Stimulated activated CD4-positive, alpha-beta T cell treated with anti-CD3 and anti-CD28 coated beads, TNF-alpha, amount 100 ng/mL, for 1 hour (primary cell): ENCODE measurements at places on chromosomes 12 and 14.

GRCh38 chr12:66964629-66965028, 285.8 kb upstream of the GRIP1 start:
- no peak for DNase-seq

GRCh38 chr14:73324533-73324932, 87.2 kb downstream of the PAPLN start:
- no peak for DNase-seq

GRCh38 chr12:132899033-132899432, 11.6 kb upstream of the CHFR start:
- no peak for DNase-seq

GRCh38 chr12:15632708-15633107, 156.5 kb downstream of the EPS8 start:
- DNase-seq, result no peak

GRCh38 chr12:7512553-7512952, 9.0 kb upstream of the CD163 start:
- no peak for DNase-seq

GRCh38 chr12:121223292-121224285, 13.7 kb downstream of the P2RX4 start:
- DNase-seq, result no peak

GRCh38 chr14:96297000-96297399, 41.0 kb downstream of the BDKRB1 start:
- DNase-seq, result no peak

DNA sequence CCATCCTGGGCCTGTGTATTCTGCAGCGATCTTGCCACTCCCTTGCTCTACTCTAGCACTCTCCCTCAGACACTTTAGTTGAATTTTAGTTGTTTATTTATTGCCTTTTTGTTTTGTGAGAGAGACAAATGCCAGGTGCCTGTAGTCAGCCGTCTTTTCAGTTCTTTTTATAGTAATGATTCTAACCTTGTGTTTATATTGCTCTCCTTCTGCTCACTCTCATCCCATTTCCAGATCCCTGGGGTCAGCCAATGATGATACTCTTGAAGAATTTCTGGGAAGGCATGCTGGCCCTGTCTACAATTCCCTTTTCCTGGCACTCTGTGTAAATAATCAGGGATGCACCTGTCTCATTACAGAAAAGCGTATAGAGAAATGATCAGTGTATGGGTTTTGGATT, 334.1 kb upstream of the MIS18BP1 start:
- DNase-seq, result no peak

DNA sequence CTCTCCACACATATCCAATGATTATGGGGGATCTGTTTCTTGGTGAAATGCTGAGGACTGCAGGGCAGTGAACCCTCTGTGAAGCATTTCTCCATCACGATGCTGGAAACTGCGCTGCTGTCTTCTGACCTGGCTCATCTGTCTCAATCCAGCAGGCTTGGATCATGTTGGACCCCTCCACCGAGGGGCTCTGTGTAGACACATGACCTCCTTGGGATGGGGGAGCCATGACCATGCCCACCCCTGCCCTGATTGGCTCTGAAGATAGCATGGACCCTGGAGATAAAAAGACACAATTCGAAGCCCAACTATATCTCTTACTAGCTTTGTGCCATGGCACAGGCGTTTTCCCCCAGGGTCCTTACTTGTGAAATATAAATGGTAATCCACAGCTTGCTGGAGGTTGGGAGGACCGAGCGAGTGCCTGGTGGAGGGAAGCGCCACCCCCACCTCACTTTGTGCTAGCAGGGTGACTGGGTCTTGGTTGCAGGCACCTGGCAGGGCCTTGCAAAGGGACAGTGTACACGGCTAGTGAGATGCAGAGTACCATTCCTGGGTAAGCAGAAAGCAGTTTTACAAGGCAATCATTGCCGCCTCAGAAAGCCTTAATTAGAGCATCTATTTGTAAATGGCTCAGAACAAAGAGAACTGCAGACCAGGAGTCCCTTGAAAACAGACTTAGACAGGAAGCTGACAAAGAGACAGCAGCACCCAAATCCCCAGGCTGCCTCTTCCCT, 2.4 kb upstream of the KRT83 start:
- no peak for DNase-seq

GRCh38 chr12:63400718-63401117, 249.7 kb upstream of the AVPR1A start:
- no peak for DNase-seq

GRCh38 chr12:113325916-113326315, 9.0 kb downstream of the SLC8B1 start:
- DNase-seq, result no peak

GRCh38 chr14:39302124-39302810, 68.6 kb downstream of the MIA2 start:
- no peak for DNase-seq

- no peak for DNase-seq
Observed at GRCh38 chr12:94868161-94868560, 135.3 kb downstream of the NDUFA12 start.
